ENCODE measurements at places on chromosomes 11 and 22.

DNA sequence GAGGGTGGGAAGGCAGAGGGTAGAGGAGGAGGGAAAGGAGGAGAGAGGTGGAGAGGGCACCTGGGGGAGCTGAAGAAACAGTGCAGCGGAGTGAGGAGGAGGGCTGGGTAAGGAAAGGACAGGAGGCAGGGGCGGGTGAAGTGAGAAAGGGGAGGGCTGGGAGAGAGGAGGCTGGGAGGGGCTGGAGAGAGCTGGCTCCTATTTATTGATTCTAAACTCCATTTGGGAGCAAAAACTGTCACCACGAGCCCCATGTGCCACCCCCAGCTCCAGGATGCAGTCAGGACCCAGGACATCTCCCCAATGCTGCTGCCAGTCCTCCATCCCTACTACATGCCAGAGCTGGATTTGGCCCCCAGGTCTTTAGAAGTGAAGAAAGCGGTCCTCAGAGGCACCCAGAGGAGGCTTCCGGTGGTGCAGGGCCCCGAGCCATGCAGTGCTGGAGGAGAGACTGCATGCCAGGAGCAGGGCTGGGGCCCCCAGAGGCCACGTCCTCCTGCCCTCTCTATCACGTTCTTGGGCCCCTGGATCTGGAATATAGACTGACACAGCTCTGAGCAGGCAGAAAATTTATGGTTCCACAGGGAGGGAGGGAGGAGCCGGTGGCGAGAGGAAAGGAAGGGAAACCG lies 53.7 kb downstream of the SLC22A12 start:
- DNase-seq: no peak

- DNase-seq: no peak
Observed at GRCh38 chr11:115421992-115422689, 82.1 kb downstream of the CADM1 start.

DNA sequence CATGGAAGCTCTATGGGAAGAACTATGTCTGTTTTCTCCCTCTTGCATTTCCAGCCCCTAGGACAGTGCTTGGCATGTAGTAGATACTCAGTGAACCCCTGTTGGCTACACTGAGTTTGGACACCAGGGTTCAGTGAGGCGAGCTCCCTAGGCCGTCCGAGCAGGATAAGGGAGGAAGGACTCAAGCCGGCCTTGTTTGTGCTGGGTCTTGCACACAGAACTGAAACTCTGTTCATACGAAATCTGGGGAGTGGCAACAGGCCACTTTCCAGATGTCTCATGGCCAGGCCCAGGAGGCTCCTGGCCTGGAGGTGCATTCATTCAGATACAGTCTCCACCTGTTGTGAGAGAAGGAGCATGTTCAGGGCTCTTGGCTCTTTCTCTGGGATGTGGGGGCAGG lies 23.6 kb upstream of the LMO1 start:
- DNase-seq: no peak

GRCh38 chr22:29062286-29062821 lies 723 bp upstream of the C22orf31 start:
- no peak for DNase-seq

GRCh38 chr11:33329705-33330329 lies 72.6 kb downstream of the HIPK3 start:
- DNase-seq: no peak

- DNase-seq: no peak
Observed at GRCh38 chr22:48358886-48359612, 1468.6 kb downstream of the BRD1 start.

DNA sequence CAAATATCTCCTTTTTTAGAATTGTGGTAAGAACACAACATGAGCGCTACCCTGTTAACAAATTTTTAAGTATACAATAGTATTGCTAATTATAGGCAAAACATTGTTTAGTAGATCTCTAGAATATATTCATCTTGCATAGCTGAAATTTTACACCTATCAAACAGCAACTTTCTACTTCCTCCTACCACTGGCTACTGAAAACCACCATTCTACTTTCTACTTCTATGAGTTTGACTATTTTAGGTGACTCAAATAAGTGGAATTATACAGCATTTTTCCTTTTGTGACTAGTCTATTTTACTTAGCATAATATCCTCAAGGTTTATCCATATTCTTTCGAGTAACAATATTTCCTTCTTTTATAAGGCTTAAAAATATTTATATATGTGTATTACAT lies 128.4 kb downstream of the FAM76B start:
- DNase-seq: no peak

Data from tibial nerve (tissue), 4 donors.